ENCODE measurements at places on chromosomes 2 and 18.

- no peak for DNase-seq
These were observed 327.6 kb downstream of the ZNF516 start for GRCh38 chr18:76167410-76167809.

GRCh38 chr18:65754121-65754520 is 3.3 kb downstream of the CDH7 start:
- DNase-seq = no peak

DNA sequence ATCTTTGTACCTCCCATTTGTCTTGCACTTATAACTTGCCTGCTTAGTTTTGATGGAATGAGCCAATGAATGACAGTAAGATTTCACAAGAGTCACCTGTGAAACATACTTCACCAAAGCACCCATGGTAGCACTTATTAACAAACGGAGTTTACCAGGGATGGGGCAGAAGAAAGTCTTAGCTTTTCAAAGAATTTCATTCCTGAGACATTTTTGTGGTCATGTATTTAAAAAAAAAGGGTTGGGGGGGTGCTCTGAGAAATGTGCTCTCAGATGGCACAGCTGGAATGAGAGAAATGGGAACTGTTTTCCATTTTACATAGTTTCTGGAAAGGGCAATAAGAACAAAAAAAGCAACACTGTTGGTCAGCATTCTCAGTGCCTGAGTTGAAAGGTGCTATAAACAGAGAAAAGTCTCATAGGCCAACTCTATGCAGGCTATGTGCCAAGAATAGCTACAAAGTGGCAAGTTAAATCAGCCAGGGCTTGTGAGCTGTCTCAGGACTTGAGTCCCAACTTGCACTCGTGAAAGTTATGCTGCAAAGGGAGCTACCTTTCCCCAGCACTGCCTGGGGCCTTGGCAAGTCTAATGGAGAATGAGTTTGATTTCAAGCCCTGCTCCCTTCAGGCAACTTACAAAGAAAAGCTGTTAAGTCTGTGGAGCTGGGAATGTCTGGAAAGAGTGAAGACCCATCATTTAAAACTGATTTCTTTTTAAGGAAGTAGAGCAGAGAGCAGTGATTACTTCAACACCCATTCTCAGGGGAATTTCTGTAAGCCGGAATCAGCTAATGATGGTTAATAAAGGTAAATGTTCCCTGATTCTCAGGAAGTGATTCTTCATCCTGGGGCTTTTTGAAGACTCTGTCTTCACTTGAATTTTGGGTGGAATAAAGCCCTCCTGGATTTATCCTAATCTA is 170.6 kb downstream of the SLC8A1 start:
- no peak for DNase-seq

DNA sequence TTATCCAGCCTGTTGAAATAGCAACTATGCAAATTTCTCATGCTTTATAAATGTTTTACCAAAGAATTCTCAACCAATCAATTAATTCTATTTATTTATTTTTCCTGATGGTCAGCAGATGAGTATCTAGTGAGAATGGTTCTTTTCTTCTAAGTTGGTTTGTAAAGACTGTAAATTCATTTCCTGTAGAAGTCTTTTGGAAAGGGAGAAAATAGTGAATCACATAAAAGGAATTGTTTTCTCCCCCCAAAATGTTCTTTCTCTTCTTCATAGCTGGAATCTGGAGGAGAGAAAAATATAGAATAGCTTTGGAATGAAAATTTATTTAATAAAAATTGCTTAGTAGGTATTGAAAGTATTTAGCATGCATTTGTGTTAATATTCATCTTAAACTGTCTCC is 836.1 kb upstream of the ZEB2 start:
- DNase-seq = no peak

DNA sequence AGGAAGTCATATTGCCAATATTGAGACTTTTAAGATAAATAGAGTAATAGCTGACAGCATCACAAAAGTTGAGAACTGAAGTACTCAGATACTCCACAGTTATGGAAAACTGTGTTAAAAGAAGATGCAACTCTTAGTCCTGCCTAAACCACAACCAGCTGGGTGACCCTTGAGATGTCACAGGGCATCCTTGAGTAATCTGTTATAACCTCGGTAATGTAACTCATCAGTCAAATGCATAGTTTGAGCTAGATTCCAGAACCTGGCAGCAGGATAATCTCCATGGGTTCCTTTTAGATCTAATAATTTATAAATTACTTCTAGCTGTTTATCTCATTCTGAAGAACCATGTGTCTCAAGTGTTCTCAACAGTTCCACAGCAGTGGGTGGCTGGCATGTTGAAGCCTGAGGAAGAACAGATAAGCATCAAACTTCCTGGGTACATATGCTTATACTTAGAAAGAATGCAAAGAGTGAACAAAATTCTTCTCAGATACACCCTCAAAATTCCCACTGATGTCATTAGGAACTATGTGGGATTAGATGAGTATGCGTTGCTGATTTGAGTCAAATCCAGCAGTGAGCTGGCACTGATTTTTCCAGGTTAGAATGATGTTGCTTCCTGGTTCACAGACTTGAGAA is 304.1 kb upstream of the ERBB4 start:
- no peak for DNase-seq

DNA sequence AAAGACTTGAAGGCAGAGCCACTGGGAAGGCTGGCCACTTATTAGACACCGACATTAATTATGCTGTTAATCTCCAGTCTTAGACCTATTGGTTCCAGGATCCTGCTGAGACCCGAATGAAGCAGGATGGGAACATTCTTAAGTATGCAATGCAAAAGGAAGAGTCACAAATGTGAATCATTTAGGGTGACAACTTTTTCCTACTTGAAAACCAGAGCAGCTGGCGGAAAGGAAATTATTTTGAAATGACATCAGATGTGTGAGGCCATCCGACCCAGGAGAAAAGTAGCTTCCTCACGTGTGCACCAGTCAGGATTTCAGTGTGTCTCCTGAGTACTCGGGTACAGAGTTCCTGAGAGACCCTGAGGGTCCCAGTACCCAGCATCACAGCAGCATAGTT is 222.9 kb upstream of the NCKAP5 start:
- no peak for DNase-seq

DNA sequence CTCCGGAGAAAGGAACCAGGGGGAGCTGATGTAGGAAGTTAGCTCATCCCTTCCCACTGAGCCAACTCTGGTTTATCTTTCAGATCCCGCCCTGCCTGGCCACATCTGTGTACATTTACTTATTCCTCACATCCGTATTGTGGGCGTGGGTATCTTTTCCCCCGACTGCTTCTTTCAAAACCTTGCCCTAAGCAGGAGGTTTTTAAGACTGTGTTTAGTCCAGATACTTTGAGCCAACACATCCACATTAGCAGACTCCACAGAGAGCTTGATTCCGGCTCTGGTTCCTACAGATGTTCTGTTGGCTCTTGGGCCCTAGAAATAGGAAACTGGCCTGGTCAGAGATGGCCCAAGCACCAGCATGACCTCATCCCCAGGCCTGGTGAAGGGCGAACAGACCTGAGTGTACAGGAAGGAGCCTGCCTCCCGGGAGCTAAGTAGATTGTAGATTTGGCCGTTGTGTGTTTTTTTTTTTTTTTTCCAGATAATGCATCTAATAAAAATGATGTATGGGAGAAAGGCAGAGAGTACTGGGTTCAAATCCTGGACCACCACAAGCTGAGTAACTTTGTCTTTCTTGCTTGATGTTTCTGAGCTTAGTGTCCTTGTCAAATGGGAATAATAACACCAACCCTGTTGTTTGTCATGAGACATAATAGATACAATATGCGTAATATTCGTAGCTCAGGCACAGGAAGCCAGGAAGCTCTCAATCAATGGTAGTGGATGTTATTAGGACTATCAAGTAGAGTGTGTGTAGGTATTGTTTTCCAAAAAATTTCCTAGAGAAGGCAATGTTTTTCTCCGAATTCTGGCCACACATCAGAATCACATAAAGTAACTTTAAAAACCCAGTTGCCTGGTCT is 92.3 kb downstream of the PRKCE start:
- DNase-seq = no peak

GRCh38 chr2:100749771-100750542 is 70.0 kb upstream of the NPAS2 start:
- DNase-seq = no peak

DNA sequence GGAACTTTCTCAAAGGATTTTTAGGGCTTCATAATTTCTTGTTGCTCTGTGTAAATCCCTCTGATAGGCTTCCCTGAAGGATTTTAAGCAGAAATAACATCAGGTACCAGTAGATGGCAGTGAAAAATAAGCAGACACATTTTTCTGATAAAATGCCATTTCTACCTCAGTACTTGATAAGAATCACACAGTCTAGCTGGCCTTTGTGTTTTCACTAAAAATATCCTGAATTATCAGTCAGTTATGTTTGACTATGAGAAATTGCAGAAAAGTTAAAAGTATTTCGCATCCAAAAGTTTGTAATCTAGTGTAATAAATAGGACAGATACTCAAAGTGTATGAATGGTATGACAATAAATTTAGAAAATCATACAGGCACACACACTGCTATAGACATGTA is 68.7 kb downstream of the DNAJC10 start:
- DNase-seq = no peak
